ENCODE measurements at places on chromosomes 12 and 14.

DNA sequence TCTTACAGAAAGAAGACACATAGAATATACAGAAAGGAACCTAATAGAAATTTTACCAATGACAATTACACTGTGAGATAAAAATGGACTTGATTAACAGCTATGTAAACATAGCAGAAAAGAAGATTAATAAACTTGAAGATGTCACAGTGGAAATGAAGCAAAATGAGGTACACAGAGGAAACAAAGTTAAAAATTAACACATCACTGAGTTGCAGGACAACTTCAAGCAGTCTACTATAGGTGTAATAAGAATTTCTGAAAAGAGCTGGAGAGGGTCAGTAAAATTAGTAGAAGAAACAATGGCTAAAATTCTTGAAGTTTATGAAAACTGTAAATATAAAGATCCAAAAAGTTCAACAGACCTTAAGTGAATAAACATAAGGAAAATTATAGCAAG, 738.7 kb downstream of the C12orf50 start:
- no peak for DNase-seq

DNA sequence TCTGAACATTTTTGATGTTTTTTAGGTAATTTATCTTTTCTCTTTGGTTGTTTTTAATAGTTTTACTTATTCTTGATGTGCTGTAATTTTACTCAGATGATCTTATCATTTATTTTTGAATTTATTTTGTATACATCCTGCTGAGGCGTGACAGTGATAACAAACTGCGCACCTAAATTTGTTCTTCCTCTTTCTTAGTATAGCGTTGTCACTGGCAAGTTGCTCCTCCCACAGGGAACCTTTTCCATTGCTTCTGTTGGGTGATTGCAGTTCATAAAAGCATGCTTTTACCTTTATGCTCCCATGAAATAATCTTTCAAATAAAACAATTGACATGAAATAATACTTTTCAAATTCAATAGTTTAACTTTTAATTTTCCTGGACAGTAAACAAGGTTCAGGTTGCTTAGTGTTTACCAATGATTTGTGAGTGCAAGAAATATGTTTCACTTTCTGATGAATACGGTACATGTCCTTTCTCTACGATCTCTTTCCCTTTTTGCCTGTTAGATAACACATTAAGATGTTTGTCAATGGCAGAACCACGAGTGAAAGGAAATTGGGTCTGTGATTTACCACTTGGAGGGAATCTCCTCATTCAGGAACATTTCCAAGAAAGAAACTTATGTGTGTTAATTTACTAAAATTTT, 223.3 kb downstream of the CCDC91 start:
- no peak for DNase-seq

- no peak for DNase-seq
Observed at GRCh38 chr14:59482541-59483331, 1.5 kb downstream of the L3HYPDH start.

DNA sequence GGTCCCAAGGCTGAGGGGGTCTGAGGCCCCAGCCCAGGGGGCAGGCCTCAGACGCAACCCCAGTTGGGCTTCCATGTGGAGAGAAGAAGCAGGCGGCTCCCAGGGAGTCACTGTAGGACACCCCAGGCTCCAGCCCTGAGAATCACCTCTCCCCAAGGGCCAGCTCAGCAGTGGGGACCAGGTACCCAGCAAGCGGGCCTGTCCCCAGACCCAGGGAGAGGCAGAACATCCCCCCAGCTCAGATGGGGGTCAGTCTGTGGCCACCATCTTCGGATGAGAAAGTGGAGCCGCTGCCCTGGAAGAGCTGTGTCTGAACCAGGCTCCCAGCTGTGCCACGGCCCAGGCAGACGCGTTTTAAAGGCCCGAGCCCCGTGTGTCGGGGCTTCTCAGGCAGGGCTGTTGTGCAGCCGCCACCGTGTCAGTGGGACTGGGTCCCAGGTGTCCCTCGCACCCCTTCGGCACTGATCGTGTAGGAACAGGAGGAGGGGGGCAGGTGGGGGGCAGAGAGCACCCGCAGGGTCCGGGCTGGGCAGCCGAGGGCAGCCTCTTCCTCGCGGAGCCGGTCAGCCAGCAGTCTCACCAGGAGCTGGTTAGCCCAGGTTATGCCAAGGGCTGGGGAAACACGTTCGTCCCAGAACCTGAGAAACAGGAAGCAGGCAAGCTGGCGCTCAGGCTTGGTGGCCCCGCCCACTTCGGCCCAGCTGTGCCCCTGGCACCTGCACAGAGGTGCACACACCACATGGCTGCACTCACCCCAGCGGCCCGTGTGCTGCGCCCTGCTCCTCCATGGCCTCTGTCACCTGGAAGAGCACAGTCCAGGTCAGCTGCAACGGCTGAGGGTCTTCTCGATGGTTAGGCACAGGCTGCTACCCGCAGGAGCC, 16.6 kb downstream of the XRCC3 start:
- no peak for DNase-seq

DNA sequence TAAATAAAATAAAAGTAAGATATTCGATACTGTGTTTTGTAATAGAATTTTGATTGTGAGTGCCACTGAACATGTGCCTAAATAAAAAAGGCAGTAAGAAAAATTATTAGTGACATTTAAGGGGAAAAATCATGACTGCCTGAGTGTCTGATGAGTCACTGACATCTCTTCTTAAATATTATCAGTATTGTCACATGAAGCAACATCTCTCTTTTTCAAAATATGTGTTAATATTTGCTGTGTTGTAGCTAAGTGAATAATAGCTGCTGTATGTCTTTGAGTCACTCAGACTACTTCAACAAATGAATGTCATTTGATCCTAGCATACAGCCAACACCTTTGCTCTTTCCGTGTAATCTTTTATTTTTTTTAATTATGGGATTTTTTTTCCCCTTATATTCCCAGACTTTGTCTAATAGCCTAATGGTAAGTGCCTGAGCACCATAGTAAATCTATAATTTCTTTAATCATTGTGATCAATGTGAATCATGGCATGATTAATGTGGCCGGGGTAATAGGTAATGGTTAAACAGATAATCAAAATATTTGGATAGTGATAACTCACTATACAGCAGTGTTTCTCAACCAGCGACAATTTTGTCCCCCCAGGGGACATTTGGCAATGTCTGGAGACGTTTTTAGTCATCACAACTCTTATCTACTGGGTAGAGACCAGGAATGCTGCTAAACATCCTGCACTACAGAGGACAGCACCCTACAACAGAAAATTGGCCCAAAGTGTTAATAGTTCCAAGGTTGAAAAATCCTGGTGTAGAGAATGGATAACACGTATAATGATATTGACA, 11.7 kb upstream of the OTX2 start:
- DNase-seq: no peak

DNA sequence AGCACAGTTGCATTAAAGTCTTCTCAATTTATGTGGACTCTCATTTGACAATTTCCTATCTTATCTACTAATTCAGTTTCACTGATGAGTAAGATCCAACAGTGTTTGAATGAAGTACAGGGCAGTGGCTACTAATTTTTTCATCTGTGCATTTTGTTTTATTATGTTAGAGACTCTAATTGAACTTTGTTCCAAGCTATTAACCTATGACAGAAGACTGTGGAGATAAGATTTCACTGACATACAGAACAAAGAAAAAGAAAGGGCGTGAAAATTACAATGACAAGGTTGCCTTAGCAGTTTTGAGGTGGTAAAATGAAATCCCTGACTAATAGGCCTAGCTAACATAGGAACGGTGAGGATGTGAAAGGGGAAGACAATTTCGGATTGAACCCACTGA, 153.2 kb upstream of the SOX5 start:
- DNase-seq: no peak

GRCh38 chr12:4275870-4276301, 2.3 kb downstream of the CCND2 start:
- DNase-seq: no peak

DNA sequence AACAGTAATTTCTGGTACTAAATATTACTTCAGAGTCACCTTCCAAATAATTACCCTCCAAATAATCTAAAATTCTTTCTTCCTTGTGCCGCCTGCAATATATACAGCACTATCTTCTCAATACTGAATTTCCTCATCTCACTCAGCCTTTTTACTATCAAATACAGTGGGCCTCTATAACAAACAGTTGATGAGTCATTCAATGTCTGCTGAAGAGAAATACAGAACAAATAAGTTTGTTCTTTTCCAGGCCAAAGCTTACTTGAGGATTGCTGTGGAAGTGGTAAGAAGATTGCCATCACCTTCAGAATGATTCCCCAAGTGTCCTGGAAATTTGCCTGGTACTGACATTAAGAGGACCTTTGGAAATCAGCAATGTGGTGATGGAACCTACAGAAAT, 218.2 kb upstream of the ARHGAP5 start:
- no peak for DNase-seq

- DNase-seq: no peak
Observed at GRCh38 chr12:79921786-79922185, 13.1 kb downstream of the PPP1R12A start.

GRCh38 chr12:51926718-51927117, 19.4 kb downstream of the ACVRL1 start:
- peak; percentile 72 for DNase-seq

Measured in stimulated activated CD8-positive, alpha-beta memory T cell treated with anti-CD3 and anti-CD28 coated beads, Interleukin-4, amount 100 ng/mL, for 48 hours (primary cell).